ENCODE measurements at places on chromosomes 1 and 21. TPM values are rescaled to one million over a fixed set of nuclear protein-coding genes. Genes with fewer than 3 reads are reported as not detected.
A peak's percentile ranks its signal among the peaks of the same experiment; 100 is the strongest.

GRCh38 chr1:198830412-198830811, 191.6 kb downstream of the PTPRC start:
- no peaks in the 10 kb centered on the region for H3K4me1 ChIP-seq
- H3K27ac ChIP-seq, result no peak overlapping the region
- no peaks in the 10 kb centered on the region for H3K36me3 ChIP-seq
- DNase-seq, result no peak

DNA sequence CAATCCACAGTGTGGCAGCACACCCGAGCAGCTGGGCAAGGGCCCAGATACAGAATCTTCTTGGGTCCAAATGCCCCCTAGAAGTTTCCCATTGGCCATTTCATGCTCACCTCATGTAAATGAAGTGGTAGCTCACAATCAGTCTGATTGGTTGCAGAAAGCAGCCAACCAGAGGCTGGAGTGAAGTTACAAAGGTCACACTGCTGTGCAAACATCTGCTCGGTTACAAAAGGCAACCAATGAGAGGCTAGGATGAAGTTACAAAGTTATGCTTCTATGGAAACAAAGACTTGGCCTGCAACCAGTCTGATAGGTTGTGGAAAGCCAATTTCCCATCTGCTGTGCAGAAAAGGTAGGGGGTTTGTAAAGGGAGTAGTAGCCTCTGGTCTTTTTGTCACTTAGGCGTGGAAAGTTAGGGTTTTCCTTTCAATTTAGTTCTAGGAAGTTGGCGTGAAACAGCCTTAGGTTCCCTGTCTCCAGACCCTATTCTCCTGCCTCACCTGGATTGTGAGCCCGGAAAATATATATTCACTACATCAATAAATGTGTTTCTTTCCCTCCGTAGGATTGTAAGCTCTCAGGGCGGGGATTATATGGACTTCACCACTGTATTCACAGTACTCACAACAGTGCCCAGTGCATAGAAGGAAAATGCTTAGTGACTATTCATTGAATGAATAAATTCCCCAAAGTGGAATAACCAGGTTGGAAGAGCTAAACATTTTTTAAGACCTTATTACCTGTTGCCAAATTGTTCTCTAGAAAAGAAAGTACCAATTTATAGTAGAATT, 91.9 kb downstream of the URB2 start:
- no peaks in the 10 kb centered on the region for H3K27me3 ChIP-seq
- H3K4me1 ChIP-seq, result peaks cover 2% of the 10 kb centered on the region
- no peak overlapping the region for H3K4me3 ChIP-seq
- H3K36me3 ChIP-seq, result no peaks in the 10 kb centered on the region

DNA sequence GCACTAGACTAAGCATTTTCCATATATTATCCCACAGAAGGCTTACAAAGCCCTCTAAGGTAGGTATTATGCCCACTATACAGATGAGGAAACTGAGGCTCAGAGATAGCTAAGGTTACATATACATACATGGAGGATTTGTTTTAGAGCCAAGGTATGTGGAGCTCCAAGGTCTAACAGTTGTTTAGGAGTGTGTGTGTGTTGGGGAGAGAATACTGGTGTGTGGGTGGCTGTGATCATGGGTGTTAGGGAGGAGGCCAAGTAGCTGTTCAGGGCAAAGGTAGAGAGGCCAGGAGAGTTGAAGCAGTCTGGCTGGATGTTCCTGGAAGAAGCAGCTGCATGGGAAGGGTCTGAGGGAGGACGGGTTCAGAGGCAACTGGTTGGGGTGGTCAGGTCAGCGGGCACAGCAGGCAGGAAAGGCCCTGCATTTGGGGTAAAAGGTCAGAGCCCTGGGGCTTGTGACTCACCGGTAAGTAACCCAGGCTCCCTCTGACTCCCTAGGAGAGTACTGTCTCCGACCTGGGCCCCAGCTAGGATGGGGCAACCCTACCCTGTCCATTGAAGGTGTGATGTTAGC, 5.1 kb upstream of the LDLRAP1 start:
- no peak for DNase-seq
- H3K4me1 ChIP-seq, result peaks cover 7% of the 10 kb centered on the region
- H3K36me3 ChIP-seq, result no peaks in the 10 kb centered on the region

GRCh38 chr21:46420241-46421190, 38.2 kb upstream of the DIP2A start:
- H3K27ac ChIP-seq, result no peak overlapping the region
- H3K4me3 ChIP-seq, result no peak overlapping the region
- no peak for DNase-seq
- H3K36me3 ChIP-seq, result peaks cover 55% of the 10 kb centered on the region
- peaks cover 3% of the 10 kb centered on the region for H3K4me1 ChIP-seq
- no peaks in the 10 kb centered on the region for H3K27me3 ChIP-seq

- peaks cover 26% of the 10 kb centered on the region for H3K4me1 ChIP-seq
- DNase-seq, result no peak
- H3K27me3 ChIP-seq, result no peaks in the 10 kb centered on the region
- H3K4me3 ChIP-seq, result no peak overlapping the region
- peak overlapping the region; percentile 60 for H3K27ac ChIP-seq
- H3K36me3 ChIP-seq, result peaks cover 38% of the 10 kb centered on the region
These were observed 5.1 kb downstream of the ZNF692 start for GRCh38 chr1:248853663-248854375.

DNA sequence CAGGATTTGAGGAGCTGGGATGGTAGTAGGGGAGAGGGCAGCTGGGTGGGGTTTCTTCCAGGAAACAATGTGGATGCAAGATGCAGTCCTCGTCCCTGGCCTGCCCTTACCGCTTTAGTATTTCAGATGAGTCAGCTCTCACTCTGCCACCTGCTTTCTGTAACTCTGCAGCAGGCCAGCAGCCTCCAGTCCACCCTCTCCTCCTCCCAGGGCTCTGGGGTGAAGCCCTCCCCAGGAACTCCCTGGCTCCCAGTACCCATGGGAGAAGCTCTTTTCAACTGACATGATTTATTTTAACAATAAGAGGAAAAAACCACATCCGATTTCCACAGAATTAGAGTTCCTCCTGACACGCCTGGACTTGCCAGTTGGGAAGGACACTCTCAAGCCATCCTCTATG, 39.0 kb upstream of the IL20 start:
- no peak for DNase-seq
- H3K4me1 ChIP-seq, result peaks cover 52% of the 10 kb centered on the region
- H3K27ac ChIP-seq, result no peak overlapping the region
- H3K36me3 ChIP-seq, result no peaks in the 10 kb centered on the region
- H3K27me3 ChIP-seq, result no peaks in the 10 kb centered on the region

DNA sequence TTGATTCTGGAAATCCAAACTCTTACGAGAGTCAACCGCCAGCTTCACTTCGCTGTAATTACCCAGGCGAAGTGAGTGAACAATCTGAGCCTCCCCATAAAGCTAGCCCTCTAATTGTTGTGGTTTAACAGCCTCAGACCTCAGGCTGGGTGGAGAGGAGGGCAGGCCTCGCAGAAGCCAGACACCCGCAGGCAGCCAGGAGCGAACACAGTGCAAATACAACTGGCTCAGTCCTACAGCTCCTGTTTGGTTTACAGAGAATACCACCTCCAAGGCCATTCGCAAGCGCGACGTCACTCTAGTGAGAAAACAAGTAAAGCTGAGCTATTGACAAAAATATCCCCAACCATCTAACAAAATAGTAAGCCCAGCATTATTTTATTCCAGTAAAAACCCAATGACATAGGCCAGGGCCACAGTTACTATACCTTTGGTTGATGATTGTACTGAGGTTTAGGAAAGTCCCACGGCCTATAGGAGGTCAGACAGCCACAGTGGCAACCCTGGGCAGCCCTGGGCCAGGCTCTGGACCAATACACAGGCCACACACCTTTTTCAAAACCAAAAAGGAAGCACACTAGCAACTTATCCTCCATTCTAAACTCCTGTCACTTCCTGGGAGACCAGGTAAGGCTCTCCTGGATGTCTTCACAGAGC, 163.3 kb downstream of the ETS2 start:
- H3K36me3 ChIP-seq, result no peaks in the 10 kb centered on the region
- no peaks in the 10 kb centered on the region for H3K27me3 ChIP-seq
- no peak for DNase-seq
- no peak overlapping the region for H3K4me3 ChIP-seq
- H3K4me1 ChIP-seq, result no peaks in the 10 kb centered on the region
- H3K27ac ChIP-seq, result no peak overlapping the region

- no peak overlapping the region for H3K4me3 ChIP-seq
- H3K27ac ChIP-seq, result no peak overlapping the region
- no peaks in the 10 kb centered on the region for H3K36me3 ChIP-seq
- no peak for DNase-seq
- H3K27me3 ChIP-seq, result peaks cover 4% of the 10 kb centered on the region
These were observed 8.9 kb upstream of the RYR2 start for GRCh38 chr1:237033061-237033460.

- H3K4me3 ChIP-seq, result no peak overlapping the region
- H3K27me3 ChIP-seq, result no peaks in the 10 kb centered on the region
- DNase-seq, result no peak
- H3K36me3 ChIP-seq, result peaks cover 83% of the 10 kb centered on the region
These were observed 11.4 kb downstream of the SDE2 start for GRCh38 chr1:225987491-225988316.

DNA sequence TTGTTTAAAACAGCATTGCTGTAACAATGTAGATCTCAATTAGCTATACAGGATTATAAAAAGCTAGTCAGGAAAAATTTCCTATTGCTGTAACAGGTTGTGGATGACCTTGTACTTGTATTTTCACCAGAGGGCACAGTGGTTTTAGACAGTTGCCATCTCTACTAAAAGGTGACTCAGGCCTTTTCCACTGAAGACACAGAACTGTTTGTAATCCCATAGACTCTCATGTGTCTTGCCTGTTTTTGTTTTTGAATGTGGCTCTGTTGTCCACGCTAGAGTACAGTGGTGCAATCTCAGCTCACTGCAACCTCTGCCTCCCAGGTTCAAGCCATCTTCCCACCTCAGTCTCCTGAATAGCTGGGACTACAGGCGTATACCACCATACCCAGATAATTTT, 5.9 kb downstream of the MTFR1L start:
- peaks cover 16% of the 10 kb centered on the region for H3K4me1 ChIP-seq
- H3K27ac ChIP-seq, result no peak overlapping the region
- H3K36me3 ChIP-seq, result peaks cover 48% of the 10 kb centered on the region

DNA sequence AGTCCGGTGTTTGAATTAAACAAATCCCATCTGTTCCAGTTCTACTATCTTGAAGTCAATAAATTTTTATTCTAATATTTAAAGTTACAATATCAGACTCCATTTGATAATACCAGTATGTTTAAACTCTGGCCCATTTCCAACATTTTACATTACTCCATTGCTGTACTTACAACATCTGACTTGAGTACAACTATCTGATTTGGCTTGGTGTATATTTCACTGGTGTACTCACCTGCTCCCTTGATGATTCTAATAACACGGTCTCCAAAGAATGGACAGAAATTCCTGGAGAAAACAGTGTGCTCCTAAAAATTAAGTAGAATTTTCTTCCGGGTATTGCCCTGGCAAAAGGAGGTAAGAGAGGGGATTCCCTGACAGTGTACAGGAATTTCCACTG, 680.5 kb upstream of the ADAMTS5 start:
- H3K4me3 ChIP-seq, result no peak overlapping the region
- H3K27ac ChIP-seq, result no peak overlapping the region
- no peak for DNase-seq
- no peaks in the 10 kb centered on the region for H3K27me3 ChIP-seq

GRCh38 chr1:115409094-115410015, 71.3 kb upstream of the NGF start:
- H3K27ac ChIP-seq, result no peak overlapping the region
- H3K4me1 ChIP-seq, result no peaks in the 10 kb centered on the region
- peaks cover 3% of the 10 kb centered on the region for H3K27me3 ChIP-seq
- no peak for DNase-seq
- H3K4me3 ChIP-seq, result no peak overlapping the region
- H3K36me3 ChIP-seq, result no peaks in the 10 kb centered on the region

The NPPA gene
- total RNA-seq, result not detected

The PGD gene
- 108 TPM for total RNA-seq

The PPP2R5A gene
- 31.6 TPM for total RNA-seq

The VTCN1 gene
- total RNA-seq, result not detected

The SNX7 gene
- not detected for total RNA-seq

The TMEM200B gene
- not detected for total RNA-seq

The REN gene
- not detected for total RNA-seq

The ILDR2 gene
- total RNA-seq, result 1.2 TPM
